Renal pelvis (tissue), 12 donors: ENCODE measurements at places on chromosomes 4 and X. TPM values are rescaled to one million over a fixed set of nuclear protein-coding genes. Genes with fewer than 3 reads are reported as not detected.
A peak's percentile ranks its signal among the peaks of the same experiment; 100 is the strongest.

- DNase-seq, result no peak
These were observed 132.0 kb upstream of the CLNK start for GRCh38 chr4:10816571-10816970.

DNA sequence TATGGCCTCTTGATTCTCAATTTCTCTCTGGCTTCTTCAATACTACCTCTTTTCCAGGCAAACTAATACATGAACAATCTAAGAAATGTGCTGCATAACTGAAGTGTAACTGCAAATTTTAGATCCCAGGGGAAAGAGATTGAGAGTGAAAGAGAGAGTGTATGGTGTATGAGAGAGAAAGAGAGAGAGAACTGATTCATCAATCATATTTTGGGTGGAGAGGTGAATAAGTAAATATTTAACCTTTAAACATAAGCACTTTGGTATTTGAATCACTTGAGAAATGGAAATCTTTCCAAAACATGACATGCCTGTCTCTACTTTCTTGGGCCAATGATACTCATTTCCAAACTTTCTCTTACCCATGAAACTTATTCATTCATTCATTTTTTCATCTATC lies 147.2 kb upstream of the DIPK2B start:
- no peak for DNase-seq

- no peak for DNase-seq
These were observed 32.4 kb downstream of the PPARGC1A start for GRCh38 chr4:23857367-23857959.

GRCh38 chr4:151169223-151169622 lies 69.8 kb downstream of the RPS3A start:
- peak; percentile 54 for DNase-seq

DNA sequence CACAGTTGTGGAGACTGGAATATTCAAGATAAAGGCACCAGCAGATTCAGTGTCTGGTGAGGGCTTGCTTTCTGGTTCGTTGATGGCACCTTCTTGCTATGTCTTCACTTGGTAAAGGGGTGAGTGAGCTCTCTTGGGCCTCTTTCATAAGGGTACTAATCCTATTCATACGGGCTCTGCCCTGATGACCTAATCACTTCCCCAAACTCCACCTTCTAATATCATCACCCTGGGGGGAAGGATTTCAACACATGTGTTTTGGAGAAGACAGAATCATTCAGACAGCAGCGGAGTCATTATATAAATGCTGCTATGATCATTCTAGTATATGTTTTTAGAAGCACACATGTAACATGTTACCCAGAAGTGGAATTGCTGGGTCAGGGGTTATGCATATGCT lies 295.3 kb upstream of the CTSO start:
- no peak for DNase-seq

- no peak for DNase-seq
These were observed 681 bp upstream of the UPF3B start for GRCh38 chrX:119853444-119853843.

- DNase-seq, result no peak
These were observed at the start of gene FLNA for GRCh38 chrX:154374313-154375155. TSS of gene FLNA (minus strand) at chrX:154374634. CDS start at chrX:154371245, 3,389 bp downstream.

DNA sequence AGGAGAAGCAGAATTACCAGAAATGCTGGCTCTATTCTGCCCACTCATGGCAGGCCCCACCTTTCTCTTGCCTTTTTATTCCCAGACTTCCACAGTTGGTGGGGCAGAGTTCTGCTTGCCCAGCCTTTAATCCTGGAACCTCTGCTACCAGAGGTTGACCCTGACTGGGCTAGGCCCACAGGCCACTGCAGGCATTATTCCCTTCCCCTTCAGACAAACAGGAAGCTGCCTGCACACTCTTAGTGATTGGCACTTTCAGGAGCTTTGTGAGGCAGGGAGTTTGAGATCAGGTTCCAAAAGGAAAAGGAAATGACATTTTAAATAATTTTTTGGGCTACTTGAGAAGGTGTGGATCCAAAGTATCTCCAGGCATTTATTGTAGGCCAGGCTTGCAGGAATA lies 18.8 kb downstream of the MSN start:
- no peak for DNase-seq

DNA sequence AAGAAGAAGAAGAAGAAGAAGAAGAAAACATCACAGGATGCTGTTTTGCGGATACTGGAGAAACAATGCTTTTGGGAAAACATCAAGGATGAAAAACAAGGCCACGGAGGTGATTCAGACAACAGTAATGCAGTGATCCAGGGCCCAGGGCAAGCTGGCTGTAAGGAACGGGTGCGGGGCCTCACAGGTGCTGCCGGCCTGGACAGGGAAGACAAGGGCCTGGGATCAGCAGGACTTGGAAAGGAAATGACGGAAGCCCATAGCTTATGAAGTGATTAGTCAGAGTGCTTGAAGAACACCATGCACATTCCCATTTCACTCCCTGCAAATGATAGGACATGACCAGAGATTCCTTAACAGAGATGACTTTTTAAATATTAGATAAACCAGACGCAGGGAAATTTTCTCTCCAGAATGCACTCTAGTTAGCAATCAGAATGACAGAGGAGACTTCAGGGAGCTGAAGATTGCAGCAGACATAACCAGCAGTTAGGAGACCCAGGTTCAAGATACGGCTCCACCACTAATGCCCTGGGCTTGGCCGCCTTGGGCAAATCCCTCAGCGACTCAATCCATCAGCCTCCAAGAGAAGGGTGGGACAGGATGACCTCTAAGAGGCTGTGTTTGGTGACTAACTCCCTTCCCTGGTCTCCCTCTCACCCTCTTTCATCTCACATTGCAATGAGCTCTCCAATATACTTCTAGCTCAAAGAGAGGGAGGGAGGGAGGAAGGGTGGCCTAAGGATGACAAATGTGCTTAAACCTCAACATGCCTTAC lies 54.1 kb downstream of the APBB2 start:
- DNase-seq, result no peak

GRCh38 chr4:79049840-79050540 lies 110.8 kb upstream of the PAQR3 start:
- no peak for DNase-seq

DNA sequence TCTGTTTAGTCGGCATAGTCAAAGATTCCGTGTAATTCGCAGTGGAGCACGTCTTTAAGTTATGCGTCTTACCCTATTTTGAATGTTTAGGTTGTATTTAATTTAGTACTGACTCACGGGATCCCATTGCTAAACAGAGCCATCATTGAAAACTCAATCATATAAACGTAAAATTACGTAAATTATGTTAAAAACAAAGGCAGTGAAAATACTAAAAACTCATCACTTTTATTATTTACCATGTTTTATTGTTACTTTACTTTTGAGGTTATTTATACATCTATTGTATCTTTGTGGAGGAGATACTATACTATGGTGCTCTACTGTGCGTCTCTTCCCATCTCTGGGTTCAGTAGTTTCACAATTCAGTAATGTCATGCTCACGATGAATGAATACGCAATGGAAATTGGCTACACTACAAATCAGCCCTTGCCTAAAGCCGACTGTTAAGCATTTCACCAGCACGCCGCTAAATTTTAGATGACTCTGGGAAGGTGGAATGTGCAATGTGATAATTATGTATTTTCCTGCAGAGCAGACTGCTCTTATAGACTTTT lies 944 bp downstream of the FUNDC2 start:
- DNase-seq, result peak; percentile 20

DNA sequence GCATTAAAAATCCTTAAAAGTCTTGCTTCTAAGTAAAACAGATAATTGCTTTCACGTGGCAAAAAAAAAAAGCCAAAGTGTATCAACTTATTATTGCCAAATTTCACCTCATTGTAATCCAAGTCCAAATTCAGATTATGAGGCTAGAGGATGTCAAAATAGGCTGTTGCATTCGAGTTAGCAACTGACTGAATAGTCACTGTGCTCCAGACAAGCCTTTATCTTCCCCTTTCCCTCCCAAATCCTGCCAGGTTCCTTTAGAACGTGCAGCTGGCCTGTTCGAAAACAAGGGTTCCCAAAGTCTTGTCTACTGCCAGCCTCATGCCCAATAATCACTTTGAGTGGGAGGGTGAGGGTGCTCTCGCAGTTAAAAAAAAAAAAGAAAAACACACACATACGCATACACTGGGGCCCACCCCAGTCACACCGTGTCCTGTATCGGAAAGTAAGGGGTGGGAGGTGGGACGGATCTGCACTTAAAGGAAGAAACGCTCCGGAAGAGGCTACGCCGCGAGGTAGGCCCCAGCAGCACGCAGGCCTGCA lies 603 bp downstream of the MAD2L1 start:
- DNase-seq, result no peak

- no peak for DNase-seq
These were observed 13.5 kb downstream of the SLC10A6 start for GRCh38 chr4:86835677-86836076.

DNA sequence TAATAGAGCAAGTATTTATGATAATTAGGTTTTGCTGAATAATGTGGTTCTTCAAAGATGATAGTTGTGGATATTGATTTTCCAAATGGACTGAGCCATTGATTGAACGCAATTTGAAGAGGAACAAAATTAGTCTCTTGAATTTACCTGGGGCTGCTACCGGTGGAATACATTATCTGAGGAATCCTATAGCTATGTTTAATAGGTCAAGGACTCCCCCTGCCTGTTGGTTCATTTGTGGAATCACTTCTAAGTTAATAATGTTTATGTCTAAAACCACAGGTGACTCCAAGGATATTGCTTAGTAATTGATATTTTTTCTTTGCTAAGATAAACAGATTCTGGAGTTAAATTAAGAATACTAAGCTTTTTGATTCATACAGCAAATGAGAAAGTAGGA lies 576.0 kb upstream of the PABPC4L start:
- no peak for DNase-seq

DNA sequence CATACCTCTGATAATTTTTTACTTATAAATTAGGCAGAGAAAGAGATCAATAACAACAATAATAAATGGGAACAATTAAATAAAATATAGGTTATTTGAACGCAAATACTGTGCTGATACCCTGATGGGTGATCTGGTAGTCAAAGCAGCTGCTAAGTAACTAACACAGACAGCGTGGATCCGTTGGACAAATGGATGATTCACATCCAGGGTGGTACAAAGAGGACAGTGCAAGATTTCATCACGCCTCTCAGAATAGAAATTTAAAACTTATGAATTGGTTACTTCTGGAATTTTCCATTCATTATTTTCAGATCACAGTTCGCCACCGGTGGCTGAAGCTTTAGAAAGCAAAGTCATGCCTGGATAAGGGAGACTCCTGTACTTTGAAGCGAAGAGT lies 1066.0 kb upstream of the ADGRL3 start:
- no peak for DNase-seq

GRCh38 chr4:3451956-3452355 lies 10.2 kb downstream of the HGFAC start:
- DNase-seq, result no peak

Gene SSX2B
- polyA plus RNA-seq, result 0.34 TPM

Gene SPANXA2
- not detected for polyA plus RNA-seq

Gene CDS1
- 24.3 TPM for polyA plus RNA-seq

Gene UCP1
- polyA plus RNA-seq, result 0.17 TPM
